ENCODE measurements at places on chromosomes 6 and 20. TPM values are rescaled to one million over a fixed set of nuclear protein-coding genes. Genes with fewer than 3 reads are reported as not detected.

Gene GJA10
- total RNA-seq: 0.32 TPM

Gene EEF1E1
- 87.3 TPM for total RNA-seq

Gene STK4
- total RNA-seq: 147 TPM

Gene ZNF165
- 0.34 TPM for total RNA-seq

Gene FAM162B
- not detected for total RNA-seq

DNA sequence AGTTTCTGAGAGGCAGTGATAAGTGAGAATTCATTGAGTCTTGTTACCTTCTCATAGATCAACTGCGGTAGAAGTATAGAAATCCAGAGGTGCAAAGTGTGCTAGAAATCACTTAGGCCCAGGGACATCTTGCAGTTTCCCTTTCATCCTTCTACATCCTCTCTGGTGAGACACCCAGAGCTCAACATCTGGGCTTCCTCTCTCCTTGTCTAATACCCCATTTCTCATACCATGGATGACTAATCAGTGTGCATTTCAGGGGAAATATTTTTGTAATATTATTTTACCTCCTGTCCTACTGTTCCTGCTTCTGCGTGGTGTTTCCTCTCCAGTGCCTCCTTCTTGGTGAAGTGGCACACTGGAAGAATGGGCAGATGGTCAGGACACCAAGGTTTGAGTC, 322.4 kb downstream of the TFAP2B start:
- H3K27ac ChIP-seq: no peak overlapping the region
- DNase-seq: no peak
- no peaks in the 10 kb centered on the region for H3K27me3 ChIP-seq
- no peak overlapping the region for H3K4me3 ChIP-seq
- no peaks in the 10 kb centered on the region for H3K36me3 ChIP-seq
- H3K4me1 ChIP-seq: no peaks in the 10 kb centered on the region

GRCh38 chr6:13260101-13260598, 68.2 kb downstream of the TBC1D7 start:
- H3K4me1 ChIP-seq: peaks cover 4% of the 10 kb centered on the region
- no peak overlapping the region for H3K27ac ChIP-seq
- peaks cover 8% of the 10 kb centered on the region for H3K27me3 ChIP-seq
- no peak for DNase-seq

DNA sequence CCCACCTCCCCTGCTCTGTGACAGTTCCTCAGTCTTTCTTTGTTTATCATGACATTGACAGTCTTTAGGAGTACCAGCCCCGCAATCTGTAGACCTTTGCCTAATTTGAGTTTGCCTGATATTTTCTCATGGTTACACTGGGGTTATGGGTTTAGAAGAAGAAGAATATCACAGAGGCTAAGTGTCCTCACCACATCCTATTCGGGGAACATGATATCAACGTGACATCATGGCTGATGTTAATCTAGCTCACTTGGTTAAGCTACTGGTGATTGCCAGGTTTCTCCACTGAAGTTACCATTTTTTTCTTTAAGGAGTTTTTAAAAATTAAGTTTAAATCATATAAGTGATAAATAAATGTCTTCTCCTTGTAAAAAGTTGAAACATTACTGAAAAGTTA, 127.5 kb downstream of the CEP57L1 start:
- H3K4me1 ChIP-seq: peaks cover 27% of the 10 kb centered on the region
- DNase-seq: no peak
- peaks cover 9% of the 10 kb centered on the region for H3K27me3 ChIP-seq
- H3K36me3 ChIP-seq: no peaks in the 10 kb centered on the region
- H3K4me3 ChIP-seq: no peak overlapping the region

- H3K4me3 ChIP-seq: no peak overlapping the region
- H3K27me3 ChIP-seq: no peaks in the 10 kb centered on the region
- no peak for DNase-seq
- no peaks in the 10 kb centered on the region for H3K4me1 ChIP-seq
- H3K27ac ChIP-seq: no peak overlapping the region
These were observed 155.0 kb downstream of the GRM1 start for GRCh38 chr6:146183831-146184230.

DNA sequence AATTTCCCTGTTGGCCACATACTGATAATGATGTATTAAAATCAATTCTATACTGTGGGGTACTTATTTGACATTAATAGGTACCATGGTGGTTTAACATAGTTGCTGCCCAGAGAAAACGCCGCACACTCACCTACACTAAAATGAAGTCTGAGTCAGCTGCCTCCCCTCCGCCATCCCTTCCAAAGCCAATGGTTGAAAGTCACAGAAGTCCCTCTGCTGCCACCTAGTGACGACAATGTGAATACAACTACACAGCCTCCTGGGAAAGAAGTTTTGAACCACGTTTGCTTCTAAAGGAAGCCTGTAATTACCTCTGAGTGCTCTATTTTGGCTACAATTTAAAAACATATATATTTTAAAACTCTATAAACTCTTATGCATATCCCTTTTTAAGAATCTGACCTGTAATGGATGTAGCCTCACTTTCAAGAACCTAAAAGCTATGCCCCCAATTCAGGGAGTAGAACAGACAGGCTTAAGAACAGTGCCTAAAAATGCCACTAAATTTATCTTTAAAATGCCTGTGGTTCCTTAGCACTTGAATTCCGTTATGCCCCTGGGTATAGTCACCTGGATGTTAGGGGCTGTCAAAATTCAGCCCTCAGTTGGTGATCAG, 20.6 kb upstream of the ECI2 start:
- peak; percentile 72 for DNase-seq
- no peak overlapping the region for H3K4me3 ChIP-seq
- peaks cover 5% of the 10 kb centered on the region for H3K27me3 ChIP-seq
- peaks cover 8% of the 10 kb centered on the region for H3K4me1 ChIP-seq
- peak overlapping the region; percentile 35 for H3K27ac ChIP-seq

- no peaks in the 10 kb centered on the region for H3K36me3 ChIP-seq
- peaks cover 16% of the 10 kb centered on the region for H3K27me3 ChIP-seq
- no peaks in the 10 kb centered on the region for H3K4me1 ChIP-seq
- no peak overlapping the region for H3K27ac ChIP-seq
- no peak for DNase-seq
These were observed 75.4 kb downstream of the PERP start for GRCh38 chr6:138031850-138032249.

DNA sequence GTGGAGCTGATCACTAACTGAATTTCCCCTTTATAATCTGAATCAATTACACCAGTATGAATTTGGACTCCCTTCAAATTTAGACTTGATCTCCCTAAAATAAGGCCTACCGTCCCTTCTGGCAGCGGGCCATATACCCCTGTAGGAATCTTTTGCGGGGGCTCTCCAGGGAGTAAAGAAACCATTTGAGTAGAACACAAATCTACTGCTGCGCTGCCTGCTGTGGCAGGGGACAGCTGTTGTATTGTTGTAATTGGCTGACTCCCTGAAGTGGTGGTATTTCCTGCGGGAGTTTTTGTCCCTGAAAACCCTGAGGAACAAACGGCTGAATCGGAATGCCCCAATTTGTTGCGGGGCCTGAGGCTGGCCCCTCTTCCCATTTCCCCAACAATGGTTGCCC, 16.0 kb upstream of the PTCRA start:
- H3K4me3 ChIP-seq: no peak overlapping the region
- no peaks in the 10 kb centered on the region for H3K27me3 ChIP-seq
- H3K27ac ChIP-seq: no peak overlapping the region
- H3K4me1 ChIP-seq: peaks cover 19% of the 10 kb centered on the region
- no peaks in the 10 kb centered on the region for H3K36me3 ChIP-seq
- no peak for DNase-seq

DNA sequence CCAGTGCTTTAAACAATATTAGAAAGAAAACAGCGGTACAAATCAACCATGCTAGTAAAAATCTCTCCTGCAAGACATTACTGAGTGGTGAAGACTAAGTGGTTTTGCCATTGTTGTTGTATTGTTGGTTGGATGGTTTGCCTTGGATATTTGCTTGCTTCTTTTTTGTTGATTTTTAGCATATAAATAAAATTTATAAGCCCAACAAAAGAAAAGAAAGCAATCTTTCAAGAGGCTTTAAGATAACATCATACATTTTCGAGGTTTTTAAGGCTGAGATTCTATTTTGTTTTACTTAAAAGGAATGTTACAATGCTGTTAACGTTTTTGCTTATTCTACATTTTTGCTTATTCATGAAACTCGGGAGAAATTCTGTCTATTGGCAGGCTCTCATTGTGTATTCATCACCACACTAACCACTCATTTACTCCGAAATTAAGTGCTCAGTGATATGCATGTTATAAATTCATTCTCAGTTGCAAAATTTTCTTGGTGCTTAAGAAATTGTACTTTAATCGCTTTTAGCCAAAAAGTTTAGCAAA, 139.1 kb downstream of the LAMA2 start:
- no peak overlapping the region for H3K4me3 ChIP-seq
- no peaks in the 10 kb centered on the region for H3K36me3 ChIP-seq
- H3K4me1 ChIP-seq: no peaks in the 10 kb centered on the region
- no peak overlapping the region for H3K27ac ChIP-seq

DNA sequence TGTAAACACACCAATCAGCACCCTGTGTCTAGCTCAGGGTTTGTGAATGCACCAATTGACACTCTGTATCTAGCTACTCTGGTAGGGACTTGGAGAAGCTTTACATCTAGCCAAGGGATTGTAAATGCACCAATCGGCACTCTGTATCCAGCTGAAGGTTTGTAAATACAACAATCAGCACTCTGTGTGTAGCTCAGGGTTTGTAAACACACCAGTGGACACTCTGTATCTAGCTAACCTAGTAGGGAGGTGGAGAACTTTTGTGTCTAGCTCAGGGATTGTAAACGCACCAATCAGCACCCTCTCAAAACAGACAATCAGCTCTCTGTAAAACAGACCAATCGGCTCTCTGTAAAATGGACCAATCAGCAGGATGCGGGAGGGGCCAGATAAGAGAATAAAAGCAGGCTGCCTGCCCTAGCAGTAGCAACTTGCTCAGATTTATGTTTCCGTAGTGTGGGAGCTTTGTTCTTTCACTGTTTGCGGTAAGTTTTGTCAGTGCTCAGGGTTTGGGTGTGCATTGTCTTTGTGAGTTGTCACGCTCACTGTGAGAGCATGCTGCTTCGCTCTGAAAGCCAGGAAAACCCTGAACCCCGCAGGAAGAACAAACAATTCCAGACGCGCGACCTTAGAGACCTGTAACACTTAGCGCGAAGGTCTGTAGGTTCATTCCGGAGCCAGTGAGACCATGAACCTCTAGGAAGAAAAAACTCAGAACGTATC, 37.0 kb downstream of the RIOK1 start:
- H3K4me1 ChIP-seq: no peaks in the 10 kb centered on the region
- H3K27me3 ChIP-seq: no peaks in the 10 kb centered on the region
- H3K4me3 ChIP-seq: no peak overlapping the region
- H3K27ac ChIP-seq: no peak overlapping the region

- no peak overlapping the region for H3K4me3 ChIP-seq
- H3K27me3 ChIP-seq: no peaks in the 10 kb centered on the region
- no peaks in the 10 kb centered on the region for H3K36me3 ChIP-seq
- H3K27ac ChIP-seq: peak overlapping the region; percentile 76
- peaks cover 13% of the 10 kb centered on the region for H3K4me1 ChIP-seq
These were observed 47.1 kb upstream of the GATA5 start for GRCh38 chr20:62522748-62523396.

DNA sequence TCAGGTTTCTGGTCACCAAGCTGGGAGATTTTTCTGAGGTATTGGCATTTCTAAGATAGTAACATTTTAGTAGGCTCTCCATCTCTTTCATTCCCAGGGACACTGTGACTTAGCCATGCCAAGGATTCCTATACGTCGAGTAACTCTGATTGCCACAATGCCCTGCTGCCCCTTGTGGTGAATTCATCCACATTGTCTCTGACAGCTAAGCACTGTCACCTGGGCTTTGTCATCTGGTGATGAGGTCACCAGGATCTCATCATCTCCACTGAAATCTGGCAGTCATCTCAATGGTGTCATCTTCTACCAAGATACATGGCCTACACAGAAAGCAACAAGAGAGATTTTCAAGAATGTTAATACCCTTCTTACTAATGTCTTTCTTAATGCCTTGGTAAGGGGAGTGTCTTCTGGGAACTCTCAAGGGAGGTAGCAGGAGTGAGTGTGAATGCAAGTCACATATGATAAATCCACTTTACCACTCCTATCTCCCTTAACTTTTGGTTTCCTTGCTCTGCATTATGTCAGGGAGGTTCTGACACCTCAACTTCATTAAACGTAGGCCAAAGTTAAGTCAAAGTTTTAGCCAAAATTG, 246.7 kb downstream of the CD109 start:
- no peak overlapping the region for H3K4me3 ChIP-seq
- no peak overlapping the region for H3K27ac ChIP-seq
- DNase-seq: no peak
- H3K27me3 ChIP-seq: no peaks in the 10 kb centered on the region
- no peaks in the 10 kb centered on the region for H3K4me1 ChIP-seq

DNA sequence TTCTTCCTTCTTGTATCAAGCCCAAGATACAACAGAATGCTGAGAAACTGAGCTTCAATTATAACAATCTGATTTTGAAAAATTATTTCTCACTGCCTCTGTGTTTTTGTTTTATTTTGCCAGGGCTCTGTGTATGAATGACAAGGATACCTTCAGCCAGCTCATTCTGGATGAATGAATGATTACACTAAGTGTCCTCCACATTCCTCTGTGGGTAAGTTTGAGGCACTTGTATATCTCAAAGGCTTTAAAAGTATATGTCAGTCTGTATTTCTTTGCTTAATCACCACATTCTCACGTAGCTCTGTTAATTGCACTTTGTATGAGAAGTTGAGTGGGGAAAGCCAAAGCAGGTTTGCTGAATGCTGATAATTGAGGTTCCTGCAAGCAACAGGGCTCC, 95.1 kb downstream of the TIAM2 start:
- peaks cover 19% of the 10 kb centered on the region for H3K36me3 ChIP-seq
- H3K4me1 ChIP-seq: peaks cover 11% of the 10 kb centered on the region
- no peaks in the 10 kb centered on the region for H3K27me3 ChIP-seq
- DNase-seq: no peak
- H3K4me3 ChIP-seq: no peak overlapping the region

DNA sequence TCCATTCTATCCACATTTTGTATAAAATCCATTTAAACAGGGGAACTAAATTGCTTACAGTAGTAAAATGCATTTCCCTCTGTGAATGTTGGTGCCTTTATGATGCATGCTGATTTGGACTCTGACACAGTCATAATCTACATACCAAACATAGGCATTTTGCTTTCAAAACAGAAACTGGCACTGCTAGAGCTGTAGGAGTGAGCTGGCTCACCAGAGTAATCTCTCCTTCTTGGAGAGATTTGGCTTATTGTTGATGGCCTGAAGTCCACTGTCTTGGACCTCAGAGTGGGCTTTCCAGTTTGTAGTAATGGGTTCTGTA, 363.2 kb upstream of the FLRT3 start:
- H3K4me3 ChIP-seq: no peak overlapping the region
- no peak overlapping the region for H3K27ac ChIP-seq
- DNase-seq: no peak
- H3K27me3 ChIP-seq: no peaks in the 10 kb centered on the region
- no peaks in the 10 kb centered on the region for H3K4me1 ChIP-seq

All from activated T-helper 2 cell treated with anti-CD3 and anti-CD28 coated beads, Interferon-gamma antibody, Interleukin-2, Interleukin-4, amounts not matched to agents 10 μg/mL and 5 μg/mL and 100 μg/mL, durations not matched to agents 14 hours and 24 hours and 36 hours (primary cell).